ENCODE measurements at places on chromosomes 3 and 15. TPM values are rescaled to one million over a fixed set of nuclear protein-coding genes. Genes with fewer than 3 reads are reported as not detected.

DNA sequence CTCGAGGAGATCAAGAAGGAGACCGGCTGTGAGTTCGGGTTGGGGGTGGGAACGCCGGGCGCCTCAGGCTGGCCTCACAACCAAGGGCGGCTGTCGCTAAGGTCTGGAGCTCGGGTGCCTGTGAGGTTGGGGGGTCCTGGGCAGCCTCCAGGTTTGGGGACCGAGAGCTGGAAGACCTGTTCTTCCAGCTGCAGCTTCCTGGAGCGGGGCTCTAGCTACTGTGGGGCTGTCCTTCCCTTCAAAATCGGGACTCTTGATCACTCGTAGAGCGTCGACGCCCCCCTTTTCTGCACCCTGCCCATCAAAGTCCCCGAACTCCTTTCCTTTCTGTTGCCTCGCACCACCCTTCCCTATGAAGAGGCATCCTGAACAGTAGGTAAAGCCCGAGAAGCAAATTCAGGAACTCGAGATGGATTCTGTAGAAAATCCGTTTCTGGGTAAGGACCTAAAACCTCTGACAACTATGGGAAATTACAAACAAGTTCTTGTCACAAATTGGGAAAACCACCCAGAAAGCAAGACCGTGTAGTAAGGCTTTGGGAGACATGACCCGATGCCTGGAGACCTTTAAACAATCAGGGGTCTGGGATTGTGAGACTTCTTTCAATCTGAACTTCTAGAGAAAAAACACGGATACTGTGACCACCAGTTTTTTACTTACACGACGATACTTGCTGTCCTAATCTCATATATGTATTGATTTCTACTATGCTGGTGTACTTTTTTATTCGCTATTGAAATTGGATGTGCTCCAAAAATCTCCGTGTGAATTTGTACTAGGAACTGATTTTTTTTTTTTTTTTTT is 556 bp downstream of the CHP1 start:
- peak; percentile 8 for DNase-seq

DNA sequence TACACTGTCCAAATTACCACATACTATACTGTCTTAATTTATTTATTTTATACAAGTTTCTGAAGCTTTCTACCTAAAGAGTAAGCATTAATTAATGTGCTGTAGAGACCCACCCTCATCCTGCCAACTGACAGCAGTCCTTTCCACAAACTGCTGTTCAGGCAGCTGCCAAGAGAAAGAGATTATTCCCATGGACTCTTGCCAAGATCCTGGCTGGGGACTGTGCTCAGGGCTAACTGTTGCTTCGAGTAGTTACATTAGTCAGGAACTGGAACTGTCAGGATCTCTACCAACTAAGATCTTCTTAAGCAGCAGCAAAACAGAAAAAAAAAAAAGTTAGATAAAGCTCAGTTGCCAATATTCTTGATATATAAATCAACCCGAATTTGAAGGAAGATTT is 398.8 kb downstream of the MECOM start:
- no peak for DNase-seq

ITIH1 gene
- not detected for total RNA-seq

DNA sequence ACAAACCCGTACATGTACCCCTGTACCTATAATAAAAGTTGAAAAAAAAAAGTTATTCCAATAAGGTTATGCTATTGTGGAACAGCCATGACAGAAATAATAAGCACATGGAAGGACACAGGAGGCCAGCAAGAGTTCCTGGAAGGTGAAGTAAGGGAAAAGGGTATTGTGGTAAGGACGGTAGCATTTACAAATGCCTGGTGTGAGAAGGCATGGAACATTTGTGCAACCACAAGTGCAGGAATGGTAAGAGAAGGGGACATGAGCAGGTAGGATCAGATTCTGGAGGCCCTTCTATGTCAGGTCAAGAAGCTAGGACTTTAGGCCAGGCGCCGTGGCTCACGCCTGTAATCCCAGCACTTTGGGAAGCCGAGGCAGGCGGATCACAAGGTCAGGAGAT is 82.5 kb downstream of the PPP2R3A start:
- no peak for DNase-seq

DNA sequence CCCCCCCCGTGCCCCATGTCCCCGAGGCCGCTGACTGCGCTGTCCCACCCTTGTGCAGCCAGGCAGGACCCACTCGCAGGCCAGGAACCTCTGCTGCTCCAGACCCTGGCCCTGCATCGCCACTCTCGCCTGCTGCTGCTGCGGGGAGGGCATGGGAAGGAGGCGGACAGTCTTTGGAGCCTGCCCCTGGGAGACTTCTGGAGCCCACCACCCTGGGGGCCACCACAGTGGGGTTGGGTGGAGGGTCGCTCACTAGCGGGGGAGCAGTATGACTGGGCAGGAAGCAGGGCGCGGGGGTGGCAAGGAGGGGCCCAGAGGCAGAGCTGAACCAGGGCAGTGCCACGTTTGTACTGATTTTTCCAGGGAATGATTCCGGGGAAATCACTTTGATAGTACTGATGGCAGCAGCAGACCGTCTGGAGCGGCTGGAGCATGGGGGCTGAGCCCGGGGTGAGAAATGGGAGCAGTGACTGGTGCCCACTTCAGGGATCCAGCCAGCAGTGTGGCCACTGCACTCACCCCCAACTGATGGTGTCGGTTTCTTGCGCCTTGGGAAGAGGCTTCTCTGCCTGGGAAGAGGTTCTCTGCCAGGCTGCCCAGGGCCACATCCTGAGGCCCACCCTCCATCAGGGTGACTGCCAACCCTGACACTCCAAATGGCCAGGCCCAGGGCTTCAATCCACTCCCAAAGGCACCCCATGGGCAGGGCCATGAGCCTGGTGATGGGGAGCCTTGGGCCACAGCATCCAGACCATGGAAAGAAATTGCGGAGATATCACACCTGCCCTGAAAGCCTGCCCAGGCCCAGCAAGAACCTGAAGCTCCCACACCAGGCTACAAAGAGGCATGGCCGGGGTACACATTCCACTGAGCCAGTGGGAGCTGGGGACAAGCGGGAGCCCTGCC is 53.7 kb downstream of the LSAMP start:
- no peak for DNase-seq

CHRD gene
- not detected for total RNA-seq

AMT gene
- total RNA-seq, result 1.2 TPM

GRCh38 chr3:184039414-184039813 is 7.9 kb downstream of the HTR3D start:
- DNase-seq, result peak; percentile 37

GRCh38 chr3:33920511-33920910 is 122.1 kb downstream of the PDCD6IP start:
- DNase-seq, result no peak

DNA sequence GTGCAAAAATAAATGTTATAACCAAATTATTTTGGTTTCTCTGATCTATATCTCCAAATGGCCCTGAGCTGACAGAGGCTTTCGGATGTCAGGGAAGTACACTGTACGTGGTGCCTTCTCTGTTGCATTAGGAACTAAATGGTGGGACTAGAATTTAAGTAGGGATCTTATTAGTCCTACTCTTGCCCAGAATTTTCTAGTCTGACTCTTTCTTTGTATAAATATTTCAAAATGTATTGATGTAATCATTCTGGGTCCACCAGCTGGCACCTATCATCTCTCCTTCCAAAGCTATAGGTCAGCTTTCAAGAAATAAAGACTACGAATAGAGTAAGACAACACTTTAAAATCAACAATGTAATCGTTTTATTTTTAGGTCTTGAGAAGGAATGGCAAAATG is 22.3 kb upstream of the MLF1 start:
- DNase-seq, result no peak

DNA sequence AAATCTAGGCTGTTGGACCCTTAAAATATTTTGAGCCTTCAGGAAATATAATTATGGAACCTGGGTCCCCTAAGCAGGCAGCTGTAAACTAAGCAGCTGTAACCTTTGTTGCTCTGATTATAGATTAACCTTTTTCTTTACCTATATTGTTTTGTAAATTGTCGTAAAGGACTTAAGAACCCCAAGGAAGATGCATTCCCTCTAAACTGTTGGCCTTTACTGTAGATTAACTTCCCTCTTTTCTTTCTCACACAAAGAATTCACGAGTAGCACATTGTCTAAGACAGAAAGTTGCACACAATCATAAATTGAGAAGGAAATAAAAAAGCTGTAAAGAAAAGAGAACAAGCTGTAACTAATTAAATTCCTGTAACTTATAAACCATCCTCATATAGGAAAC is 877.3 kb downstream of the ROBO2 start:
- no peak for DNase-seq

DNA sequence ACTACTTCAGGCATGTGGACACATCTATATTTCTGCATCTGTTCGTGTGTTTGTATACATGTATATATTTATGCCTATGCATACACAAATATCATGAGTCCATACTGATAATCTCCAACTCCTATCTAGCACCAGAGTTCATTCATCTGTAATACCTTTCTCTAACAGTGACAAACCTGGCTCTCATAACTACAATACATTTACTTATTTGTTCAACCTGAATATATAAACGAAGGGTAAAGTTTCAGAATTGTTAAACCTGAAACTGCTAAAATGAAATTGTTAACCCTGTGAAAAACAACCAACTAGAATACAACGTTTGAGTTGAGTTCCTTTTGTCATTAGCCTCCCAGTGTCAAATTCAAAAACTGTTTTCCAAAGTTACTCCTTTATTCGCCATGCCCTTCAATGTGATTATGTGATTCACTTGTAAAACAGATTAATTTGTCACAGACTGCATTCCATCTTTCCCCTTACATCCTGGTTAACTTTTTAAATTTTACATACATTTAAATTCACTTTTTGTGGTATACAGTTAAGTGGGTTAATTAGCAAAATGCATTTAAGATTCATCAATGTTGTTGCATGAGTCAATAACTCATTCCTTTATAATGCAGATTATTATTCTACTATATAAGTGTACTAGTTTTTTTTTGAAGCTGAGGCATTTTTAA is 58.5 kb downstream of the PIK3R4 start:
- no peak for DNase-seq

TM4SF18 gene
- total RNA-seq, result not detected

DNA sequence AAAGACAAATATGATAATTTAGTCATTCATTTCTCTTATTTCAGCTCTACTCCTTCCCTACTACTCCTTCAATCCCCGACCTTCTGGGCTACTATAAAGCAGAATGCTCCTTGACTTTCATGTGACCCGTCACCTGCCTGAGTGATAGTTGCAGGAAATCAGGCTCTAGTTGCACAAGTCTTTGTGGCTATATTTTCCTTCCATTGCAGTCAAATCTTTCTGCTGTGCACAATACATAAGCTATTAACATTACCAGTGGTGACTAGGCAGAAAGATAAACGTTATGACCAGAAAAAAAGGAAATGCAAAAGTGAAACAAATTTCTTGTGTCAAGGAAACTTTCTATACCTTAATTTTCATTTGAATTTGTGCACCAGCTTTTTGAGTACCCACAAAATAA is 2.3 kb downstream of the SUCNR1 start:
- no peak for DNase-seq

WDR49 gene
- not detected for total RNA-seq

SH3GL3 gene
- 0.20 TPM for total RNA-seq

DNA sequence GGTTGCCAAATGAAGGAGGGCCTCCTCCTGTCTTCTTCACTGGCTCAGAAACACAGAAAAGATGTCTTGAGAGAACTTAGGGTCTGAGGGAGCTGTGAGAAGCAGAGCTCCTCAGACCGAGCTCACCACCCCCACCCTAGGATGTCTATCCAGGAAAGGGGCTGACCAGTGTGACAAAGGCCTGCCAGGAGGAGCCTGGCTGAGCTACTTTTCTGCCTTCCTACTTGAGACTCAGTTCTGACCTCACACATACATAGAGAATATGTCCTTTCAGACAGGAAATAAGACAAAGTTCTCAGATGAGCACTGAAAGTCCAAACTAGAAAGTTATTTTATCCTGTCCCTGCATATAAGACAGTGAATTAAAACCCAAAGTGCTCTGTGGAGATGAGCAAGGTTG is 54.5 kb downstream of the KIF9 start:
- DNase-seq, result no peak

- DNase-seq, result no peak
These were observed 230.8 kb downstream of the FEZF2 start for GRCh38 chr3:62142331-62143085.

GRCh38 chr3:4722103-4722502 is 229.0 kb downstream of the ITPR1 start:
- peak; percentile 86 for DNase-seq

PARP6 gene
- total RNA-seq, result 52.2 TPM

- DNase-seq, result no peak
These were observed 51.5 kb downstream of the RPN1 start for GRCh38 chr3:128598884-128599664.

Data from foreskin keratinocyte (primary cell).